ENCODE measurements at places on chromosomes 2 and 18. TPM values are rescaled to one million over a fixed set of nuclear protein-coding genes. Genes with fewer than 3 reads are reported as not detected.

DDX1 gene
- 101 TPM for total RNA-seq

POTEE gene
- not detected for total RNA-seq

SAG gene
- total RNA-seq: not detected

COBLL1 gene
- total RNA-seq: 11.6 TPM

KIF5C gene
- total RNA-seq: 2.1 TPM

GLI2 gene
- total RNA-seq: 0.45 TPM

ANKRD62 gene
- not detected for total RNA-seq

NGEF gene
- 0.75 TPM for total RNA-seq

SLC9A4 gene
- 7.6 TPM for total RNA-seq

LBH gene
- 22.7 TPM for total RNA-seq

UCN gene
- total RNA-seq: not detected

SMPD4 gene
- 29.6 TPM for total RNA-seq

TANC1 gene
- total RNA-seq: 14.8 TPM

SLC5A6 gene
- 36.8 TPM for total RNA-seq

KLF7 gene
- total RNA-seq: 16.8 TPM

SELENOI gene
- total RNA-seq: 46.7 TPM

KCNJ13 gene
- 0.20 TPM for total RNA-seq

CCDC68 gene
- 5.5 TPM for total RNA-seq

GREB1L gene
- total RNA-seq: 7.5 TPM

SERPINB3 gene
- 1.9 TPM for total RNA-seq
